ENCODE measurements at places on chromosomes 3 and 15.
A peak's percentile ranks its signal among the peaks of the same experiment; 100 is the strongest.

- DNase-seq: no peak
Measured at GRCh38 chr3:36744763-36745162, 19.6 kb downstream of the DCLK3 start.

GRCh38 chr3:53132347-53132746 lies 2.1 kb upstream of the RFT1 start:
- DNase-seq: no peak

GRCh38 chr3:179068779-179069530 lies 2.7 kb downstream of the ZMAT3 start:
- peak; percentile 8 for DNase-seq

DNA sequence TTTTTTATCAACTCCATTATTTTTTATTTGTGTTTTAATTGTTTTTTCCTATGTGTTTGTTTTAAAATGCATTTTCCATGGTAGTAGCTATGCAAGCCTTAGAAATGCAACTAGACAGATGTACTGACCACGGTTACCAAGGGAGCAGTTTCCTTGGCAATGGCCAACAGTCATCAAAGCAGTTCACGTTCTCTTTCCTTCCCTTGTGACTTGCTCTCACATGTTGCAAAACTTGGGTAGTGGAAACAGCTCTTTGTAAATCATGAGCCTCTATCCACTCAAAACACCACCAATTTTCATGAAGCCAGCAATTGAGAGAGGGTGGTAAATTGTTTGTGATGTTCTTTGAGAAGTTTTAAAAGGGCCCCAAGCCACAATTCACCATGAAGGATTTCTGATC lies 499.4 kb upstream of the MDFIC2 start:
- DNase-seq: no peak

DNA sequence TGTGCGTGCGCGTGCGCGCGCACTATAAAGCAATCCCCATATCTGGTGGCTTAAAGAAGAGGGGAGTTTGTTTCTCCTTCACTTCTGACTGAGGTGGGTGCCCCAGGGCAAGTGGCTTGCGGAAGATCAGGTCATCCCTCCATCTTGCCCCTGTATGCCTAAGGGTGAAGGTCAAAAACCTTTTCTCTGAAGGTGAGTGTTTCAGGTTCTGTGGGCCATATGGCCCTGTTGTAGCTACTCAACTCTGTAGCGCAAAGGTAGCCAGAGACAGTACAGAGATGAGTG lies 5.5 kb downstream of the ABTB1 start:
- no peak for DNase-seq

- DNase-seq: no peak
Measured at GRCh38 chr15:77311618-77312398, 108.1 kb downstream of the PEAK1 start.

- DNase-seq: no peak
Measured at GRCh38 chr3:186870421-186871201, 28.1 kb downstream of the ADIPOQ start.

GRCh38 chr15:95298729-95299128 lies 1031.8 kb upstream of the NR2F2 start:
- no peak for DNase-seq

- no peak for DNase-seq
Measured at GRCh38 chr3:139201446-139202225, 142.2 kb upstream of the MRPS22 start.

DNA sequence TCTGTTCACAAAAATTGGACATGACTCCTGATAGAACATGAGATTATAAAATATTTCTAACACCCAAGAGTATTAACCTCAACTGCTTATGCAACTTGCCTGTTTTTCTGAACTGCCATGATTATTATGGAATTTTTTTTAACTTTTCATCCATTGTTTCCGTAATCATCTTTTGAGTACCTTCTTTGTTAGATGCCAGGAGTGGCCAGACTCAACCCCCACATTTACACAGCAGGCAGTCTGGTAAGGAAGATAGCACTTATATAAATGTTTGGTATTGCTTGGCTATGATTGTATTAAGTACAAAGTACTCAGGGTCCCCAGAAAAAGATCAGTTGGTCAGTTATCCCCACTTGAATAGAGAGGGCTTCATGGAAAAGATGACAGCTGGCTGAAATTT lies 74.3 kb downstream of the CRYBG3 start:
- DNase-seq: no peak

DNA sequence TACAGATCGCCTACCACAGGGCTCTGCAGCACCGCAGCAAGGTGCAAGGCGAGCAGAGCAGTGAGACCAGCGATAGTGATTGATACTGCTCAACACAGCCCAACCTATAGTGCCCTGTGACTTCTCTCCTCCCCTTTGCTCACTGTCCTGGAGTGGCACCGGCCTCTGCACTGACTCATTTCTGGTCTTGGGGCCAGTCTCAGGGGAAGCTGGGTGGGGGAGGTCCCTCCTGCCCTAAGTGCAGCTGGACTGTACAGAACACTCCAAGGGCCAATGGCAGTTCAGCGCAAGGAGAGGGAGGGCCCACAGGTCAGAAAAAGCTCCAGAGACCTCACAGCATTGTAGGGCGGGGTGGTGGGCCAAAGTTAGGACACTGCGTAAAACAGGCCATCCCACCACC lies 2.5 kb upstream of the OGG1 start:
- no peak for DNase-seq

GRCh38 chr3:124634210-124635168 lies 95.8 kb upstream of the UMPS start:
- DNase-seq: no peak

- no peak for DNase-seq
Measured at GRCh38 chr3:40979962-40980361, 219.3 kb upstream of the CTNNB1 start.

- no peak for DNase-seq
Measured at GRCh38 chr3:8464668-8465067, 37.0 kb upstream of the LMCD1 start.

DNA sequence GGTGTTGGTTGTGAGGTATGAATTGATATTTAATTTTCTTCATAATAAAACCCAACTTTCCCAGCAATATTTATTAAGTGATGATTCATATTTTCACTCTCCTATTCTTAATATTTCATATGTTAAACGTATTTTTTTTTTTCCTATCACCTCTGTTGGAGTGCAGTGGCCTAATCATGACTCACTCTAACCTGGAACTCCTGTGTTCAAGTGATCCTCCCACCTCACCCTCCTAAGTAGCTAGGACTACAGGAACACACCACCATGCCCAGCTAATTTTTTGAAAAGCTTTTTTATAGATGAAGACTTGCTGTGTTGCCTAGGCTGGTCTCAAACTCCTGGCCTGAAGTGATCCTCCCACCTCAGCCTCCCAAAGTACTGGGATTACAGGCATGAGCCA lies 8.6 kb downstream of the PARP15 start:
- no peak for DNase-seq

DNA sequence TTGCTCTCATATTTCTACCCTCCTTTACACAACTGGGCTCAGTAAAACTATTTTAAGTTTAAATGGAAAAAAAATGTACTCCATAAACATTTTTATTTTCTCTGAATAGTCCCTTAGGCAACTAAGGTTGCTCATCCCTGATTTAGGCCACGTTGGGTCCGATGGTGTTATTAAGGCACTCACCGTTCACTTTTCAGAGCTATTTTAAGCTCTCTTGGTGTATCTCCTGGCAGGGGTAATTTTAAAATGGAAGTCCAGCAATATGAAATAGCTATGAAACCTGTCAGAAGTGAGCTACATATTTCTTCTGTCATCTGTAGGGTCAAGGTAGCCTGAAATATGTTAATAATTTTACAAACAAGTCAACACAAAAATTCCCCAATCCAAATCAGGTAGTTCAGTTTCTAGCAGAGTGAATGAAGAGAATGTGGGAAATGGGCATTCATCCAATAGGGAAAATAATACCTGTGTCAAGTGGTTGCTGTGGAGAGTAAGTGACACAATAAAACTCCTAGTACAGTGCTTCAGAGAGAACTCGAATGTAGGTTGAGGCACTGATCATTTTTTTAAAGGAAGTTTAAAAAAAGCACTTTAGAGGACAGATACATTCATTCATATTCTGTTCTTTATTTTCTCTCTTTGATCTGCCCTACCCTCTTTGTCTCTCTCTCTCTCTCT lies 209.3 kb upstream of the FEZF2 start:
- no peak for DNase-seq

- no peak for DNase-seq
Measured at GRCh38 chr3:79253704-79254103, 514.1 kb downstream of the ROBO1 start.

- no peak for DNase-seq
Measured at GRCh38 chr3:34178415-34178814, 380.0 kb downstream of the PDCD6IP start.

- DNase-seq: no peak
Measured at GRCh38 chr3:191531434-191531972, 70.5 kb downstream of the PYDC2 start.

DNA sequence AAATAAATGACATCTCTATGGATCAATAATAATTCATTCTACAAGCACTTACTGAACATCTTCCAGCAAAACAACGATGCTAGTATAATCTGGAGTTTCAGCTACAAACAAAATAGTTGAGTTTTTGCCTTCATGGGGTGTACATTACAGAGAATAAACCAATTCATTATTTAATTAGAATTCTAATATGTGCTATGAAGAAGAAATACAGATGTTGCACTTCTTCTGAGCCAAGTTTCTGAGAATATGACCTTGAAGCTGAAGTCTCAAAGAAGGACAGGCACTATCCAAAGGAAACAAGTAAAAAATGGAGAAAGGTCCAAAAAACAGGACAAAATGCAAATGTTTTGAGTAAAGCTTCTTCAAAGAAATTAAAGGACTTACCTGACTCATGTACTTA lies 94.2 kb downstream of the SENP7 start:
- DNase-seq: no peak

DNA sequence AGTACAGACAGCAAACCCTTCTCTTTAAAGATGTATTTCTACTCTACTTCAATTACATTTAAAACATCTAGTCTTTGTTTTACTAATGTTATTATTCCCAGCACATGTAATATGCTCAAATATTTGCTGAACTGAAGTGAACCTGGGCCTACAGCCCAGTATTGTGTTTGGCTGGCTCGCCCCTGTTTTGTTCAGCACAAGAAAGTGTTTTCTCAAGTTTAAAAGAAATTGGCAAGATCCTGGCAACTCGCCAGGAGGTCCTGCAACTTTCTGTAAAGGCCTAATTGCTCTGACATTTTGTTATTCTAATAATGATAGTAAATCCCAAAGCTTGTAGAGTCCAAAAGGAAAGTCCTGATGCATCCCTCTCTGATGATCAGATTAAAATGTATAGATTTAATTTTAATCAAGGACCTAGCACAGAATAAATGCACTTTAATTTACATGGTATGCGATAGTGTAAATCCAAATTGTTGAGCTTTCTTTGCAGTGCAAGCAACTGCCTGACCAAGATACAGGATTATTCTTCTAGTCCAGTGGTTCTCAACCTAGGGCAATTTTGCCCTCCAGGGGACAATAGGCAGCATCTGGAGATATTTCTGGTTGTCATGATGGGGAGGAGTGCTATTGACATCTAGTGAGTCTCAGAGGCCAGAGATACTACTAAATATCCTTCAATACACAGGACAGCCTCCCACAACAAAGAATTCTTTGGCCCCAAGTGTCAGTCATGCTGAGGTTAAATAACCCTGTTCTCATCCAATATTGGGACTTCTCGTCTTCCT lies 35.7 kb upstream of the TMOD3 start:
- DNase-seq: no peak

DNA sequence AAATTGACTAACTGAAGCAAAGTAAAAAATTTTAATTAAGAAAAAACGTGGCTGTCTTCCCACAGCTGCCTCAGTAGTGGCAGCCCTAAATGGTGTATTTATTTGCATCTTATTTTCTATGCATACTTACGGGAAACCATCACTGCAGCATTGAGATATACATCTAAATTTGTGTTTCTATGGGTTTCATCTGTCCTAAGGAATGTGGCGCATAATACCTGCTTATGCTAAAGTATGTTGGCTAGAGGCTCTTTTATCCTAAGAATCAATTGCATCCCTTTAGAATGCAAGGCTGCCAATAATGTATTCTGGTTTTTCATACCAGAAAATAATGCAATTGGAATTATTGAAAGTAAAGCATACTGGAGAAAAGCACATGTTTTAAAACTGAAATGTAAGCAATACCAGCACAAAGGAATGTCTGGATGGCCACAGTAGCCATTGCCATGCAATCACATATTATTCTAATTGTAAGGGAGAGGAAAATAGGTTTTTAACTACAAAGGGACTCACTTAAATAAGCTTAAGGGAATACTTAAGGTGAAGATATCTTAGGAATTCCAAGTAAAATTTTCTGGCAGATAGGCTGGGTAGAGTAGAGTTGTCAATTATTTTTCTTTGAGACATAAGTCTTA lies 834.5 kb upstream of the NECTIN3 start:
- no peak for DNase-seq

GRCh38 chr3:188148318-188148717 lies 5.6 kb upstream of the LPP start:
- no peak for DNase-seq

- no peak for DNase-seq
Measured at GRCh38 chr3:46994801-46995731, 15.6 kb downstream of the NBEAL2 start.

- DNase-seq: no peak
Measured at GRCh38 chr3:33834096-33834453, 35.6 kb downstream of the PDCD6IP start.

DNA sequence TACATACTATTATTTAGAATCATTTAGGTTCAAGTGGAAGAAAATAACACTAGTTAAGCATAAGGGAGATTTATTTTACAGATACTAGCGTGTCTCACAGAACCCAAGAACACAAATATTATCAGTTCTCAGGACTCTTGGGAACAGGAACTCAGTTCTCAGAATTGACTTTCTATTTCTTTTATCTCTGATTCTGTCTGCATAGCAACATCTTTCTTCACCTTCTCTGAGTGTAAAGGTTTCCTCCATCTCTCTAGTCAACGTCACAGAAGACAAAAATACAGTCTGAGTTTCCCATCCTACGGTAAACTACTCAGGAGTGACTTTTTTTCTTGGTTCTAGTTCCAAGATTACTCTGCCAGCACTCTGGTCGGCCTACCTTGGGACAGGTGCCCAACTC lies 220.0 kb downstream of the SV2B start:
- DNase-seq: no peak

GRCh38 chr3:9678493-9678892 lies 25.1 kb upstream of the CPNE9 start:
- no peak for DNase-seq

GRCh38 chr15:31031471-31032067 lies 40.1 kb upstream of the MTMR10 start:
- DNase-seq: no peak

- no peak for DNase-seq
Measured at GRCh38 chr15:57432141-57432741, 55.9 kb downstream of the CGNL1 start.

Data from stimulated activated naive CD4-positive, alpha-beta T cell treated with Interleukin-2 at 50 U/mL for 16 hours (primary cell).